ENCODE measurements at places on chromosomes 4 and X.

- DNase-seq = no peak
Measured at GRCh38 chr4:101954975-101955678, 164.6 kb downstream of the BANK1 start.

- DNase-seq = no peak
Measured at GRCh38 chr4:10960389-10960788, 275.8 kb upstream of the CLNK start.

DNA sequence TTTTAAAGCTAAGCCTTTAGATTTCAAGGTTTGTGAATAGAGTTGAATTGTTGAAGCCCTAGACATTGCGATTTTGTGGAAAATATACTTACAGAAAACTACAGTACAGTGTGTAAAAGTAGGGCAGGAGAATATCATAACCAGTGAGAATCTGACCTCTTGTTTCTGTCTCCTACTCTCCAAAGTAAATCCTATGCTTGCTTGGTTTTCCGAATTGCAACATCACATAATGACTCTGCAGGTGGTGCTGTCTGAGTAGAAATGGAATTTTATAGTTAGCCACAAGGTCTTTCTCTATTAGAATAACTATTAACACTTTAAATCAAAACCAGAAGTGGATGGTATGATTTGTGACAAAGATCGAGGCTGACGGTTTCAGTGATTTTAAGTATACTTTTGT is 505.6 kb downstream of the RAPGEF2 start:
- no peak for DNase-seq

GRCh38 chr4:78865451-78865850 is 73.8 kb downstream of the PAQR3 start:
- DNase-seq = no peak

DNA sequence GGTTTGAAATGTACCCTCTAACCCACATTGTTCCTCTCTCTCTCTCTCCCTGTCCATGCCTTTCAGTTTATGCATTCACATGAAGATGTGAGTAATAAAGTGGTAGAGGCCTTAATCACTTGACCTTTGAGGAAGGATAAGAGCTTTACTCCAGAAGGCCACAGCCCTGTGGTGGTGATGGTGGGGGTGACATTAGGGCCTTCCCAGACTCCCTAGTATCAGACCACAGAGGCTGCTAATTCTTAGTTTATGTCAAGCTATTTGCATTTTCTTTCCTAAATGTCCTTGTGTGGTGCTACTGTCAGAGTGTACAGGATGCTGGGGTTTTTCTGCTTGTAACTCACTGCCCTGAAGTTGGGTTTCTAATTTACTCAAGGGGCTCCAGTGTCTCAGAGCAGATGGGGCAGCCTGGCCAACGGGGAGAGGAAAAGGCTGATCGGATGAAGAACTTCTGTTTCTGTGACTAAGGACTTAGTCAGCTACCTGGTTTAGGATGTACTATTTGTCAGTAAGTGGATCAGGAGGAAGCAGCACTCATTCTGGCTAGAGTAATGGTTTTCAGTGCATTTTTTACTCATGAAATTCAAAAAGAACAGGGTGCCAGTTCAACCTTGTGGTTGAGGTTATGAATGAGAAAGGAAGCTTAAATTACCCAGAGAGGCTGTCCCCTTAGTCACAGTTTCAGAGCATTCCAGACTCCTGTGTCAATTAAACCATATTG is 509.6 kb upstream of the DIPK2B start:
- DNase-seq = peak; percentile 18

- no peak for DNase-seq
Measured at GRCh38 chr4:120316416-120316815, 249.8 kb upstream of the MAD2L1 start.

GRCh38 chrX:153969125-153969903 is 2.3 kb downstream of the HCFC1 start:
- DNase-seq = no peak

GRCh38 chrX:111164728-111165127 is 68.7 kb downstream of the PAK3 start:
- no peak for DNase-seq

GRCh38 chr4:3413217-3413671 is 28.5 kb upstream of the HGFAC start:
- DNase-seq = no peak

DNA sequence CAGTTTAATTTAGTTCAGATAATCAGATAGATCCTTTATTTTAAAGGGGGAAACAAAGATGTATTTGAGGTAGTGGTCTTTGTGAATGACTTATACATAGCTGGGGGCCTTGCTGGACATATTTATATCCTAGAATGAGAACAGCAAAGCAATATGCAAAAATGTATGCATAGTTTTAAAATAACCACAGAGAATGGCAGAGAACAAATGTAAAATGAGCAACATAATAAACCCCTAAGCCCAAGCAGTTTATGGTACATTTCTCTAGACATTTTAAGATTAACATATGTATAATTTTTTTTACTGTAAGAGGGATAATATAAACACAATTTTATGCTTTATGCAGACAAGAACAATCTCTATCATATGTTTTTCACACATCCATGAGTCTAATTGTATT is 434.2 kb upstream of the SMIM31 start:
- no peak for DNase-seq

GRCh38 chr4:54384563-54384962 is 155.5 kb downstream of the PDGFRA start:
- no peak for DNase-seq

DNA sequence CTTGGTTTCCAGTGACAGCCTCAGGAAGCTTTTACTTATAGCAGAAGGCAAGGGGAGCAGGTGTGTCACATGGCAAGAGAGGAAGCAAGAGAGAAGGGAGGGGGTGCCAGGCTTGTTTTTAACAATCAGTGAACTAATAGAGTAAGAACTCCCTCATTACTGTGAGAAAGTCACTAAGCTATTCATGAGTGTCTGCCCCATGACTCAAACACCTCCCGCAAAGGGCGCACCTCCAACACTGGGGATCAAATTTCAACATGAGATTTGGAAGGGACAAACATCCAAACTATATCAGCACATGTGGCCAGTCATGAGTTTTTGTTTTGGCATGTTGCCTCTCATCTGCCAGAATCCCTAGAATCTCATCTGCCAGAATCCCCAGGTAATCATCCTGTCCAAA is 183.5 kb upstream of the C1QTNF7 start:
- no peak for DNase-seq

GRCh38 chrX:115525486-115525885 is 35.5 kb upstream of the PLS3 start:
- no peak for DNase-seq
